PC-3 (cell line): ENCODE measurements at places on chromosomes 12 and 14. TPM values are rescaled to one million over a fixed set of nuclear protein-coding genes. Genes with fewer than 3 reads are reported as not detected.

DNA sequence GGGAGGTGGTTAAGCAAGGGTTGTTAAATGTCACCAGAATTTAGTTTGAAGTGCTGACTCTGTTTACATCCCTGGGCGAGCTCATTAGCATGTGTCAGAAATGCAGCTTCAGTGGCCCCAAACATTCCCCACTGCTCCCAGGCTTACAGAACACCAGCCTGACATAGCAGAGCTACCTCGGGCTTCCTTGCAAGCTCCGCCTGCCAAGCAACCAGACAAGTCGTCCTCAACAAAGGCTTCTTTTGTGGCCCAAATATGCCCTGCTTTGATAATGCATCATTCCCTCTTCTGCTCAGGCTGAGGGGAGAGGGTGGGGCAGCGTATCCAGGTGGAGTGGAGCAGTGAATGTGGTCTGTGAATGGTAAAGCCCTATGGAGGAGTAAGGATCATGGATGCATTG is 28.0 kb downstream of the ERH start:
- DNase-seq = no peak

DNA sequence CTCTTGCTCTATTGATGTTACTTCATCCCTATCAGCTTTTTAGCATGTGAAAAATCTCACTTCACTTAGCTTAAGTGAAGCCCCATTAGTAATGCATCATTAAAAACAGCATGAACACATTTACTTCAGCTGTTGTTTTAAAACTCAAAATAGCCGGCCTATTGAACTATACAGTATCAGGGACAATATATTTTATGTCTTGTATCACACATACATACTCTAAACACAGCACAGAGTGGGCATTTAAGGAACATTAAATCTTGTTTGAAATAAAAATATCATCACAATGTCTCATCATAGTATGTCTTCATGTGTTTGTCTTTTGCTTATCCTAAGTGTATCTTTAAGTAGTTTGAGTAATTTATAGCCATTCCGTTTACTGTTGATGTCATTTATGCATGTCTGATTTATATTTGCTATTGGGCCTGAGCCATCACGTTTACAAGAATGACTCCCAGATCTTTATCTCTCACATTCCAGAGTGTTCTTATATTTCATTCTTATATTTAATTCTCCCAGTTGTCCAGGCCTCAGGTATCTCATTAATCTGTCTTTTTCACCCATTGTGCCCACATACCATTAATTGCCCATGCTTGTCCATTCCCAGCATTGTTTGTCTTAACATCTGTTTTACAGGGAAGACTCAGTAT is 57.5 kb downstream of the ARHGAP5 start:
- DNase-seq = peak; percentile 93

Gene GPR84
- total RNA-seq = not detected in 2 replicates

DNA sequence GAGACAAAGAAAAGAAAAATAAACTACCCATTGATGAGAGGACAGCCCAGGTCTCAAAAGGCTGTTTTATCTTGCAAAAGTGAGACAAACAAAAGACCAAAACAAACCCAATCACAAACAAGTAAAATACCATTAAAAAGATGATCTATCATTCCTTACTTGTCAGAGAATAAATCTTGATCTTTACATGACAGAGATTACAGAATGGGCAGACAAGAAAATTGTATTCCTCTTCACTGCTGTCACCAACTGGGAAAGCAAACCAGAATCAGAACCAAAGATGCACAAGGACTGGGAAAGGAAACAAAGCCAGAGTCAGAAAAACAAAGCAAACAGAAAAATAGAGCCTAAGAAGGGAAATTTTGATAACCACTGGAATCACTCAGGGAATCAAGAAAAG is 444.0 kb upstream of the PDE3A start:
- no peak for DNase-seq

GRCh38 chr14:44995770-44996294 is 33.8 kb downstream of the TOGARAM1 start:
- DNase-seq = no peak

Gene PRB2
- not detected in 2 replicates for total RNA-seq

- no peak for DNase-seq
These were observed 37.6 kb upstream of the CCDC63 start for GRCh38 chr12:110809149-110809548.

- DNase-seq = no peak
These were observed 24.5 kb downstream of the MDM2 start for GRCh38 chr12:68832504-68832867.

DNA sequence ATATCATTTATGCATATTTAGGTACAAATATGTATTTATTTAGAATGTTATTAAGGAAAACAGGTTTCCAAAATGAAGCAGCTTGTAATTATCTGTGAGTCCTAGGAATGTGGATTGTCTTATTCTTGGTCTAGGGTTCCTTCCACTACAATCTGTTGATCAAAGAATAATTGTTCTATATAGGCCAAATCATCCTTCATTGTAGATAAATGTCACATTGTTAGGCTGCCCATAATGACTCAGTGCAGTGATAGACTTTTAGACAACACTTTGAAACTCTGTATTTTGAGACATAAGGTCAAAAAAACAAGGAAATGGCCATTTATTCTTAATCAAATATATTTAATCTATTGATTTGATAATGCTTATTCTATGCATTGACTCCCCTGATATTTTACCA is 283.0 kb downstream of the ACSS3 start:
- no peak for DNase-seq

GRCh38 chr14:104678346-104678745 is 11.1 kb upstream of the INF2 start:
- DNase-seq = no peak

GRCh38 chr12:11657511-11657910 is 8.0 kb downstream of the ETV6 start:
- no peak for DNase-seq

DNA sequence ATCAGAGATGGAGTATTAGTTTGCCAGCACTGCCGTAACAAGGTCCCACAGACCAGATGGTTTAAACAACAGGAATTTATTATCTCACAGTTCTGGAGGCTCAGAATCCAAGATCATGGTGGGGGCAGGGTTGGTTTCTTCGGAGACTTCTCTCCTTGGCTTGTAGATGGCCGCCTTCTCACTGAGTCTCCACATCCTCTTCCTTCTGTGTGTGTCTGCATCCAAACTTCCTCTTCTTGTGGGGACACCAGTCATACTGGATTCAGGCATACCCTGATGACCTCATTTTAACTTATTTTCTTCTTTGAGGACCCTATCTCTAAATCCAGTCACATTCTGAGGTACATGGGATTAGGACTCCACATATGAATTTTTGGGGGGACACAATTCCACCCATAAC is 455.5 kb downstream of the RGS6 start:
- no peak for DNase-seq

GRCh38 chr12:52582971-52583456 is 9.4 kb upstream of the KRT74 start:
- DNase-seq = peak; percentile 78

DNA sequence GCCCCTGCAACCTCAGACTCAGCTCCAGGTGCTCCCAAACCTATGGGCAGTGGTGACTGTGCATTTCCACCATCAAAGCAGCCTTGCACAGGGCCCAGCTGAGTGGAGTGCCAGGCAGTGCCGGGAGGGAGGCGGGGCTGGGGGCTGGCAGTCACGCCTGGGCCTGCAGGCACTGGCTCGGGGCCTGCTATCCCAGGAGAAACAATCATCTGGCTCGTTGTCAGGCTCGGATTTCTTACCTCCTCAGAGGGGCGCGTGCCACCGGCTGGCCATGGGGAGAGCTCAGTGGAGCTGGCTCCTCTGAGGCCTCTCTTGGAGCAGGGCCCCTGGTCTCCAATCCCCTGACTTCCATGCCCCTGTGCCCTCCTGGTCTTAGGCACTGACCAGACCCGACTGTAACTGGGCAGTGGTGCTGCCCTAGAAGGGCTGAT is 20.2 kb upstream of the PPP1R13B start:
- no peak for DNase-seq

- DNase-seq = peak; percentile 57
These were observed 40.7 kb downstream of the STK38L start for GRCh38 chr12:27284751-27285150.

- no peak for DNase-seq
These were observed 168.0 kb upstream of the HMGA2 start for GRCh38 chr12:65656156-65656882.

DNA sequence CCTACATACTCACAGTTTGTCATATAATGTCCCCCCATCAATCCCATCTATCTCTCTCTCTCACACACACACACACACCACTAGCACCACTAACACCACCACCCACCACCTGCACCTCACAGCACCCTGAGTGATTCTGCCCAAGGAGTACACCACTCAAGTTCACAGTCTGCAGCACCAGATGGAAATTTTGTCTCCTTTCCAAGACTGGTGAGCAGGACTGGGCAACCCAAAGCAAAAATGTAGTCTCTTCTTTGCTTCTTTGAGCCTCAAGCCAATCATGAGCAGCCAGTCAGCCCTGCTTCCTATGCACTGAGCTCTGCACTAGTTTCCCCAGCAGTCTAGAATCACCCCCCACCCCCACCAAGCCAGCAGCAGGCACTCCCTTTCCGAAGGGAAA is 15.0 kb upstream of the ARMH4 start:
- DNase-seq = no peak

Gene HEBP1
- 6.2 and 8.2 TPM in 2 replicates for total RNA-seq

DNA sequence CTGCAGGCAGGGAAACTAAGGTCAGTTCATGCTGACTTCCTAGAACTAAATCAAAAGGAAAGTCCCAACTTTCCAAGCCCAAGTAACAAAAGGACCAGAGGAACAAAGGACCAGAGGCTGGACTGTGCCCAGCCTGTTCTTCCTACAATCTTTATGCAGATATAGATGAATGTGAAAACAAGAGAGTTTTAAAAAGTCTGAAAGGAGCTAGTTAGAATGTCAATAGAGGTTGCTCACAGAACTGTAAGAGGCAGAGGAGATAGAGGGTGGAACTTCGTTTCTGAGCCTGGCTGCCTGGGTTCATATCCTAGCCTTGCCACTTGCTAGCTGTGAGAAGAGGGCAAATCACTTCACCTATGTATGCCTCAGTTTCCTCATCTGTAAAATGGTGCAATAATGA is 30.0 kb upstream of the CCDC63 start:
- no peak for DNase-seq

DNA sequence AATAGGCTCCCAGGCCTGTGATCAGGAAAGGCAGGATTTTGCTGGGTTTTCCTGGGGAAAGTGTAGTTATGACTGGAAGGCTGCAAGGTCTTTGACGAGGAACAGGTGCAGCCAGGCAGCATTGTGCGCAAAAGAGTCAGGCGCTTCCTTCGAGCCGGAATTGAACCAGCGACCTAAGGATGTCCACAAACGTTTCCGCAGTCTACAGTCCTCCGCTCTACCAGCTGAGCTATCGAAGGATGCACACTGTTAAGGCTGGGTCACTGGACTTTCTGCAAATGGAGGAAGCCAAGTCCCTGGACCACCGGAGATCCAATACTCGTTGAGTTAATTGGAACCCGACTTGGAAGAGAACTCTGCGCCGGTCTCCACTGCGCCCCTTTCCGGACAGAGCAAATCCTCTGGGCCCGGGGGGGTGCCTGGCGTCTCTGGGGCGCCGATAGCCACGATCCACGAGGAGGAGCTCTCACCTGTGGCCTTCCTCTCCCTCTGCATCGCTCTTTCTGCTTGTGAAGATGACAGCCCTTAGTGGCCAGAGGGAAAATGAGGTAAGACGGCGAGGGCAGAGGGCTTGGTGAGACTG is 18.4 kb upstream of the OR6S1 start:
- DNase-seq = no peak

DNA sequence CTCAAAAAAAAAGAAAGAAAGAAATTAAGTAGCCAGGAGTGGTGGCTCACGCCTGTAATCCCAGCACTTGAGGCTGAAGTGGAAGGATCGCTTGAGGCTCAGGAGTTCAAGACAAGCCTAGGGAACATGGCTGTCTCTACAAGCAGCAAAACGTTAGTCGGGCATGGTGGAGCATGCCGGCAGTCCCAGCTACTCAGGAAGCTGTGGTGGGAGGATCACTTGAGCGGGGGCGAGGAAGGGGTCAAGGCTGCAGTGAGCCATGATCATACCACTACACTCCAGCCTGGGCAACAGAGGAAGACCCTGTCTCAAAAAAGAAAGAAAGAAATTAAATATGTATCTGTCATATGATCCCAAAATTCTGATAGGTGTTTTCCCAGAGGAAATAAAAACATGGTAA is 5.3 kb downstream of the RAD52 start:
- no peak for DNase-seq

Gene PAX9
- 14.3 and 14.9 TPM in 2 replicates for total RNA-seq

- no peak for DNase-seq
These were observed 18.8 kb downstream of the SYNDIG1L start for GRCh38 chr14:74407021-74407800.

DNA sequence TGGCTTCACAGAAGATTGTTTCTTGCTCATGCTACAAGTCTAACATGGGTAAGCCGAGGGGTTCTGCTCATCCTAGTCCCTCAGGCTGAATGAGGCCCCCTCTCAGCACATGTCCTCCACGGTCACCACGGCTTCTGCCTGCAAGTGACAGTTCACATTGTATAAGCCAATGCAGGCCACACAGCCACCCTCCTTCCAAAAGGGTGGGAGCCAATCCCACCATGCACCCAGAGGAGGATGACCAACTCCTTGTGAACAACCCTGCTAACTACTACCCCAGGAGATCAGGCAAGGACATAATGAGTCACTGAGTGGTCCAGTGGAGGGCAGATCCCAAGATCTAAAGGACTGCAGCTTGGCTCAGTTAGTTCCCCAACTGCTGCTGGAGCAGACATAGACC is 6.1 kb downstream of the SPRING1 start:
- no peak for DNase-seq

Gene ART4
- not detected in 2 replicates for total RNA-seq

GRCh38 chr14:102020058-102020971 is 55.9 kb downstream of the DYNC1H1 start:
- peak; percentile 88 for DNase-seq

Gene PNMA1
- 30.8 and 36.7 TPM in 2 replicates for total RNA-seq

Gene OTOGL
- 0.44 and 3.1 TPM in 2 replicates for total RNA-seq

- DNase-seq = peak; percentile 92
These were observed 15.8 kb upstream of the DTX1 start for GRCh38 chr12:113040722-113041171.

- DNase-seq = no peak
These were observed 74.8 kb downstream of the ARL6IP4 start for GRCh38 chr12:123055281-123055766.

Gene NEK9
- 29.6 and 44.5 TPM in 2 replicates for total RNA-seq

- peak; percentile 96 for DNase-seq
These were observed 14.0 kb upstream of the TBPL2 start for GRCh38 chr14:55454264-55455002.

Gene AQP2
- not detected in 2 replicates for total RNA-seq

- no peak for DNase-seq
These were observed 5.1 kb downstream of the MBIP start for GRCh38 chr14:36315159-36315853.

Gene SLC10A1
- not detected in 2 replicates for total RNA-seq

- DNase-seq = no peak
These were observed 269.7 kb downstream of the RAD51B start for GRCh38 chr14:68089146-68089731.
